ENCODE measurements at places on chromosomes 11 and 22. TPM values are rescaled to one million over a fixed set of nuclear protein-coding genes. Genes with fewer than 3 reads are reported as not detected.

- no peak for DNase-seq
These were observed 97.5 kb upstream of the ALX4 start for GRCh38 chr11:44407211-44407996.

The TSPAN18 gene
- total RNA-seq = 2.3 TPM

- DNase-seq = no peak
These were observed 33.6 kb upstream of the MPPED2 start for GRCh38 chr11:30619767-30620166.

DNA sequence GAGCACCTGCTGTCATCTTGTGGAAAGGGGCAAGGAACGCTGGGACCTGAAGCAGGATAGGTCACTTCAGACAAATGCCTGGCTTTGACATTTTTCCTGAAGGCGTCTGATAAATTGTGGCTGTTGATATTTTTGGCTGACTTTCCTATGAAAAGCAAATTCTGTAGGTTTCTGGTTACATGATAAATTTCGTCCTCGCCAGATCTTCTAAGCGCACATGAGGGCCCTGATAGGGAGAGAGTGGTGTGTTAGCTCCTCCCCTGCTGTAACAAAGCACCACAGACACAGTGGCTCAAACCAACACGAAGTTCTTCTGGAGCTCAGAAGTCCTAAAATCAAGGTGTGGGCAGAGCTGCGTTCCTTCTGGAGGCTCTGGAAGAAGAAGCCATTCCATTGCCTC is 19.6 kb downstream of the APOL4 start:
- DNase-seq = no peak

The LRRC32 gene
- 5.7 TPM for total RNA-seq

- DNase-seq = peak; percentile 96
These were observed 557 bp downstream of the RANGAP1 start for GRCh38 chr22:41285441-41285819.

DNA sequence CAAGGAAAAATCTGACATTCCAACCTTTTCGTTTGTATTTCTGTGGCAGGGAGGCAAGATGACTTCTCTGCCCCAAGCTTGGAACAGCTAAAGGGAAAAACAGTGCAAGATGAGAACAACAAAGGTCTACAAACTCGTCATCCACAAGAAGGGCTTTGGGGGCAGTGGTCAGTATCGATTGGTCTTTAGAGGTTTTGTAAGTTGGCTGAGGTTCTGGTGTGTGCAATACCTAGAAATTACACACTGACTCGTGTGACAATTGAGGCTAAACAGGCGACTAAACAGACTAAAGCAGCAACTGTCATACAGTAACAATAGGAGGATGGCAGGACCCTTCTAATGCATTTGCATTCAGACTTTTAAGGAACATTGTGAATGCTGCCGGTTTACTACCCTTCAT is 994 bp downstream of the DEPDC5 start:
- DNase-seq = no peak
